Ovary (tissue), 10 donors: ENCODE measurements at places on chromosomes 6 and 20. TPM values are rescaled to one million over a fixed set of nuclear protein-coding genes. Genes with fewer than 3 reads are reported as not detected.

Gene CLDN20
- not detected for polyA plus RNA-seq

Gene EPPIN
- polyA plus RNA-seq: 0.38 TPM

- peaks cover 14% of the 10 kb centered on the region for H3K4me1 ChIP-seq
- no peaks in the 10 kb centered on the region for H3K36me3 ChIP-seq
- DNase-seq: no peak
- no peaks in the 10 kb centered on the region for H3K27me3 ChIP-seq
- no peak overlapping the region for H3K4me3 ChIP-seq
Measured at GRCh38 chr20:891706-892080, 24.4 kb downstream of the ANGPT4 start.

Gene SYNGAP1
- 14.6 TPM for polyA plus RNA-seq

- no peak for DNase-seq
- no peak overlapping the region for H3K4me3 ChIP-seq
- peaks cover 5% of the 10 kb centered on the region for H3K4me1 ChIP-seq
- H3K27ac ChIP-seq: no peak overlapping the region
- H3K27me3 ChIP-seq: no peaks in the 10 kb centered on the region
Measured at GRCh38 chr6:44665683-44666082, 278.2 kb downstream of the CDC5L start.

Gene TRAPPC3L
- polyA plus RNA-seq: 0.20 TPM

DNA sequence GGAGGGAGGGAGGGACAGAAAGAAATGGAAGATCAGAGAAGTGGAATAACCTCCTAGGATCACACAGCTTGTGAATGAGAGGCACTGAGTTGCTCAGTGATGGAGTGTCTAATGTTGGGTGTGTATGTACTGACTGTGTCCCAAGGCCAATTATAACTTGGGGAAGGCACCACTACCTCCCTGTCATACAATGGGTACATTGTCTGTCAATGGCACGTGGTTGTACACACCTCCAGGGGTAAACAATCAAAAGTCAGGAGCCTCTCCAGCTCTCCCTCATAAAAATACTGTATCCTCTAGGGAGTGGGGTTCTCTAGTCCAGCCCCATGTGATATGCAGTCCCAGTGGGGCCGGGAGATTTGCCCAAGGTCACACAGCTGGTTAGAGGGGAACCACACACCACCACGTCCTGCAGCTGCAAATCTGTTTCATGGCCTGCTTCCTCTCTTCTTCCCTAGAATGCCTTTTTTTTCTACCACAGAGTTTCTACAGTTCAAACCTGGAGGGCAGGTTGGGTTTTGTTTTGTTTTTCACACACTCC, 112.5 kb downstream of the SNX5 start:
- no peaks in the 10 kb centered on the region for H3K36me3 ChIP-seq
- H3K27ac ChIP-seq: no peak overlapping the region
- peak; percentile 88 for DNase-seq
- peaks cover 9% of the 10 kb centered on the region for H3K4me1 ChIP-seq
- H3K4me3 ChIP-seq: no peak overlapping the region
- no peaks in the 10 kb centered on the region for H3K27me3 ChIP-seq

DNA sequence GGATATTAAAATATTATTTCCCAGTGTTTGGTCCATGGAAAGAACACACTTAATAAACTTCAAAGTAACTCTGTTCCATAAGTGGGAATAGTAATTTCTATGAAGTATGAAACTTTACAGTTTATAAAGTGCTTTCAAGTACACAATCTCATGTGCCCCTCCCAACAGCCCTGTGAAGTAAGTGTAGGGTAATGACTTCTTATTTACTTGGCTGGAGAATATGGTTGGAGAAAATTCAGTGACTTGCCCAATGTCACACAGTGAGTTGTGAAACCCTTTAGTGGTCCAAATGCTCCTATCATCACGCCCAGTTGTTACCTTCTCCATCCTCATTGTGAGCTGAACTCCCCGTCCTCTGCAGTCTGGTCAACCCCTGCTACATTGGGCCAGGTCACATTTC, 141.2 kb downstream of the PDE7B start:
- no peak overlapping the region for H3K4me3 ChIP-seq
- H3K27me3 ChIP-seq: no peaks in the 10 kb centered on the region

DNA sequence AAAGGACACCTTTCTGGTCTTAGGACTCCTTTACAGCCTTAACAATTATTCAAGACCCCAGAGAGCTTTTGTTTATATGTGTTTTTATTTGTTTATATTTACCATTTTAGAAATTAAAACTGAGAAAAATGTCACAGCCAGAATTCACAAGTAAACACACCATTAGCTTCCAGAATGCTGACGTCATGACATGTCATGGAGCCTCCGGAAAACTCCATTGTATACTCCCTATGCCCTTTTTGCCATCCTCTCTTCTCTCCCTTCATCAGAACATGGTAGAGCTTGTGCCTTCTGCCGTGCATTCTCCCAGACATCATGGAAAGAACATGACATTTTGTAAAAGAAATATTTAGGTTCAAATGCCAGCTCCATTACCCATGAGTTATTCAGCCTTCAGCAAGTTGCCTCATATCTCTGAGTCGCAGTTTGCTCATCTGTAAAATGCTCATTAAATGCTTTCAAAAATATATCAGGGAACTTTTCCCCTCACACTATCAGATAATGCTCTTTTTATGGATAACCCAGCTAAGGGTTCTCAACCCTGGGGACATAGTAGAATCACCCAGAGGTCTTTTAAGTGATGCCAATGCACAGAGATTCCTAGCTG, 27.8 kb downstream of the TNFAIP3 start:
- DNase-seq: no peak
- H3K36me3 ChIP-seq: no peaks in the 10 kb centered on the region
- no peaks in the 10 kb centered on the region for H3K27me3 ChIP-seq
- H3K4me3 ChIP-seq: no peak overlapping the region
- no peak overlapping the region for H3K27ac ChIP-seq

GRCh38 chr6:7332090-7332745, 19.2 kb upstream of the SSR1 start:
- no peaks in the 10 kb centered on the region for H3K27me3 ChIP-seq
- H3K27ac ChIP-seq: no peak overlapping the region
- no peaks in the 10 kb centered on the region for H3K4me1 ChIP-seq
- no peak overlapping the region for H3K4me3 ChIP-seq
- no peak for DNase-seq

DNA sequence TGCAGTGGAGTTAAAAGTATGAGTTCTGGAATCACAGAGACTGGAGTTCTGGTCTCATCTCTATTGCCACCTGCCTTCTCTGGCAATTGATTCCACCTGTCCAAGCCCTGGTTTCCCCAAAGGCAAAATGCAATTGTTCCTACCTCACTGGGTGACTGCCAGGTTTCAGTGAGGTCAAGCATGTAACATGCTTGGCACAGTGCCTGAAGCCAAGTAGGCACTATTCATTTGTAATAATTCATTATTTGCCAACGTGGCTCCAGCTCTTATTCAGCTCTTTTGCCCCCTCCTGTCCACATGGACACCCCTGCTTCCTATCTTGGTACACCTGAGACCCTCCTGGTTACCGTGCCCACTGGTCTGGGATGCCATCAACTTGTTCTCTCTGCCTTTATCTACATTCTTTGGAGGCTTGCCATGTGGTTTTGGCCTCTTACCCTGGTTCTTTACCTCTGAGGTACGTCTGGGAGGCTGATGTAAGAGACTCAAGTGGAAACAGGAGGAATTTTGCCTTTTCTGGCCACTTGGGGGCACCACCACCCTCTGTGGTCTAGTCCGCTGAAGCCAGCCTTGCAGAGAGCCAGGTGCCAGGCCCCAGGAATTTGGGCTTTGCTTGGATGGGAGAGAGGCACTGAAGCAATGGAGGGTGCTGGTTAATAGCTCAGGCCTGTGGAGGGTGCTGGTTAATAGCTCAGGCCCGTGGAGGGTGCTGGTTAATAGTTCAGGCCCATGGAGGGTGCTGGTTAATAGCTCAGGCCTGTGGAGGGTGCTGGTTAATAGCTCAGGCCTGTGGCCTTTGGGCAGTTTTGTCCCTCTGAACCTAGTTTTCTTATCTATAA, 1.7 kb downstream of the KCNK15 start:
- H3K27ac ChIP-seq: no peak overlapping the region
- H3K27me3 ChIP-seq: no peaks in the 10 kb centered on the region
- H3K36me3 ChIP-seq: no peaks in the 10 kb centered on the region
- H3K4me3 ChIP-seq: no peak overlapping the region

Gene PSMA7
- 212 TPM for polyA plus RNA-seq
